COLO829 (cell line): ENCODE measurements at places on chromosomes 3 and 15.

DNA sequence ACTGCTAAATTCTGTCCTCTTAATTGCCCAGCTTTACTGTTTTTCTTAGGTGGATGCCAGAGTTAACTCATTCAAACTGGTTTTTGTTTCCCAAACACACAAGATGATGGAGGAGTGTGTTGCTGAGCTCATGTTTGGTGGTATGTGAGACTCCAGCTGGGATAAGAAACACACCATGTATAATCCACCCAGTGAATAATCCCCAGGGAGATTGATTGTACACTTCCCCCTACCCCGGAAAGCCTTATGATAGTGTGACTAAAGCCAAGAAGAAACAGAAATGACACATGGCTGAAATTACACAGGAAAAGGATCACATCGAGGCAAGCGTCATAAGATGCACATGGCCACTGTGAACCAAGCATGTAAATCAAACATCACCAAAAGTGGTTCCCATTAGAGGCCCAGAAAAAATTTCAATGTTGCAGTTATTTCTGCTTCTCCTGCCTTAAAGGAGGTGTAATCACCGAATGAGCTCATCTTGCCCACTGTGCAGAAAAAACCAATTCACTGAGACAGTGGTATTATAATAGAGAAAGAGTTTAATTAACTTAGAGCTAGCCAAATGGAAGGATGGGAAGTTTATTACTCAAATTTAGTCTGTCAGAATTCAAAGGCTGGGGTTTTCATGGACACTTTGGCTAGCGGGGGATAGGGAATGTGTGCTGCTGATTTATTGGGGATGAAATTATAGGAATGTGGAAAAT, 56.7 kb upstream of the MAGI1 start:
- DNase-seq, result no peak

DNA sequence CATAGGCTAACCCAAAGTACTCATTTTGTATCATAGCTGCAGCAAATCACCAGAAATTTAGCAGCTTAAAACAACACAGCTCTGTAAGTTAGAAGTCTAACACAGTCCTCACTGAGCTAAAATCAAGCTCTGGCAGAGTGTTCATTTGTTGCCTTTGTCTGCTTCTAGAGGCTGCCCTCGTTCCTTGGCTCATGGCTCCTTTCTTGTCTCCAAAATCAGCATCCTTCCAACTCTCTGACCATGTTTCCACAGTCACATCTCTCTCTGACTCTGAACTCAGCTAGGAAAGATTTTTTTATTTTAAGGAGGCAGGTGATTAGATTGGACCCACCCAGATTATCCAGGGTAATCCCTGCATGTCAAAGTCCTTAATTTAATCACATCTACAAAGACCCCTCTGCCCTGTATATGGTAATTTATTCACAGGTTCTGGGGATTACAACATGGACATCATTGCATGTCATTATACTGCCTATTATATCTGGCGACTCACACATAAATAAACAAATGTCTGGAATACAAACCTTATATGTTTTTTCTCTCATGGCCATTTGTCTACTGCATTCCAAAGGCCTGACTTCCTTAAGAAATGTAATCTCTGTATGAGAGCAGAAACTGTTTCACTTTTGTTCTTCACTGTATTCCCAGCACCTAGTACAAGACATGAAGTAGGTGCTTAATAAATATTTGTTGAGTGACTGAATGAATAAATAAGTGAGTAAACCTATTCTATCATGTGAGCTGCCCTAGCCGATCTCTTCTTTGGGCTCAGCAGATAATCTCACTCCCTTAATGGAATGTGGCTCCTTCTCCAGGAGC, 15.1 kb upstream of the UACA start:
- DNase-seq, result no peak

GRCh38 chr15:48794697-48795134, 16.2 kb downstream of the CEP152 start:
- no peak for DNase-seq

DNA sequence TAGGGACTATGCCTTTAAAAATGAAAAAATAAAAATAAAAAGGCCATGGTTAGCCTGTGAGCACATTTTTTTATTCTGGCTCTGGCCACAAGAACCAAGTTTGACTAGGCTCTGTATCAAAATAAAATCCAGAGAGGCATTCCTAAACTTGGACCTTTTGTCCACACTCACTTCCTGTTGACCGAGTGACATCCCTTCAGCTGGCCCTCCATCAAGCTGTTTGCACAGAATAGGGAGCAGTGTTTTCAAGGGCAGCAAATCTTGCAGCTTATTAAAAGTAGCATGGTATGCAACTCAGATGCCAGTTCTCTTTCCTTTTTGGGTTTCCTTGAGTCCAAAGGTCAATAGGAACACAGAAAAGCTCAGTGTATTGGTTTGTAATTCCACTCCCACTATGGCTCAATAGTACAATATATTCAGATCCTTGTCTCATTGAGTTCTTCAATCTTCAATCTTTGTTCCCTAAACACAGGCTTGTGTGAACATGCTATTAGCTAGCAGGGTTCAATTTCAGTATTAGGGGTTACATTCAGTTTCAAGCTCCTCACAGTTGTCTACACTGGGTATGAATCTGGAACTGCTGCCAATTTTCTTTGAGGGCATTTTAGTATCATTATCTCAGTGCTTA, 244.5 kb downstream of the RBMS3 start:
- peak; percentile 52 for DNase-seq

GRCh38 chr3:146543461-146544001, 876 bp downstream of the PLSCR1 start:
- DNase-seq, result no peak

- no peak for DNase-seq
Observed at GRCh38 chr3:111787556-111788463, 71.3 kb upstream of the PHLDB2 start.

- no peak for DNase-seq
Observed at GRCh38 chr15:78398076-78398825, 39.8 kb upstream of the IREB2 start.

DNA sequence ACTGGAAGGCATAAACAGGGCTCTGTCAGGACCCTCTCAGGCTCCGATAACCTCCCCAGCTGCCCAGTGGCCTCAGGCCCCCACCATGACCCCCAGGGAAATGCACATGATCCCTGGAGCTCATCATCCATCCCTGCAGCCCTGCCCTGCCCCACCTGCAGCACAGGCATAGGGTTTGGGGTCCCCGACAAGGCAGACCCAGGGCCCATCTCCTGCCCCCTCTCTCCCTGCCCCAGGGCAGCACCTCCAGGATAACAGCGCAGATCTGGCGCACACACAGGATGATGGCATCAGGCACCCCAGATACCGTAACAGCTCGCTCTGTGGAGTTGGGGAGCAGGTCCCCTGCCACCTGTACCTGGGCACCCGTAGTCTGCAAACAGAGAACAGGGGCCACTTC, 4.5 kb downstream of the GPR62 start:
- no peak for DNase-seq

GRCh38 chr3:51328206-51328605, 56.9 kb upstream of the MANF start:
- no peak for DNase-seq

GRCh38 chr3:158771982-158772381, 29.9 kb upstream of the MFSD1 start:
- DNase-seq, result peak; percentile 26

- DNase-seq, result no peak
Observed at GRCh38 chr15:48175126-48175525, 3.0 kb downstream of the MYEF2 start.

- DNase-seq, result peak; percentile 64
Observed at GRCh38 chr3:119794971-119795612, 13.2 kb downstream of the NR1I2 start.

DNA sequence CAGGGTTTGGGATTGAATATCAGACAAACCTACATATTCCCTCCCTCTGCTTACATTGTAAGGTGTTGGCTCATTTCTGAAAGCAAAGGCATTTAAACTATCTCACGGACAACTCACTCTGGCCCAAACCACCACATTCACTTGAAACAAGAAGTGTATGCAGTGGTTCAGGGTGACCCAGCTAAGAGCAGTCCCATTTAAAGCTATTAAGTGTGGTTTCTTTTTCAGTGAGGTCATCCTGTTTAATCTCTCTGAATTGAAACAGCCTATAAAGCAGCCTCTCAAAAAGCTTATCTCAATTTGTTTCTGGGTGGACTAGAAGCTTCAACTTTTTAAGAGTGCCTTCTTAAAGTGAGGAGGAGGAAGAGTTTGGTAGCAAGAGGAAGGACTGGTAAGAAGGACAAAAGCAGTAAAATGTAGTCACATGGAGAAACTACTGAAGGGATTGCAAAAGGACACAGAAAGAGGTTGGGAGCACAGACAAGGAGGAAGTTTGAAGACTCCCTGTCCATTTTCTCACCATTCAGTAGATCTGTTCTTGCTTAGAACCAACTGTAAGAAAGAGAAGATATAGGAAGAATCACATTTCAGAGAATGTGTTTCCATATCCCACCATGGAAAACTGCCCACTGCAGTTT, 151.6 kb downstream of the TMCO5A start:
- DNase-seq, result no peak

DNA sequence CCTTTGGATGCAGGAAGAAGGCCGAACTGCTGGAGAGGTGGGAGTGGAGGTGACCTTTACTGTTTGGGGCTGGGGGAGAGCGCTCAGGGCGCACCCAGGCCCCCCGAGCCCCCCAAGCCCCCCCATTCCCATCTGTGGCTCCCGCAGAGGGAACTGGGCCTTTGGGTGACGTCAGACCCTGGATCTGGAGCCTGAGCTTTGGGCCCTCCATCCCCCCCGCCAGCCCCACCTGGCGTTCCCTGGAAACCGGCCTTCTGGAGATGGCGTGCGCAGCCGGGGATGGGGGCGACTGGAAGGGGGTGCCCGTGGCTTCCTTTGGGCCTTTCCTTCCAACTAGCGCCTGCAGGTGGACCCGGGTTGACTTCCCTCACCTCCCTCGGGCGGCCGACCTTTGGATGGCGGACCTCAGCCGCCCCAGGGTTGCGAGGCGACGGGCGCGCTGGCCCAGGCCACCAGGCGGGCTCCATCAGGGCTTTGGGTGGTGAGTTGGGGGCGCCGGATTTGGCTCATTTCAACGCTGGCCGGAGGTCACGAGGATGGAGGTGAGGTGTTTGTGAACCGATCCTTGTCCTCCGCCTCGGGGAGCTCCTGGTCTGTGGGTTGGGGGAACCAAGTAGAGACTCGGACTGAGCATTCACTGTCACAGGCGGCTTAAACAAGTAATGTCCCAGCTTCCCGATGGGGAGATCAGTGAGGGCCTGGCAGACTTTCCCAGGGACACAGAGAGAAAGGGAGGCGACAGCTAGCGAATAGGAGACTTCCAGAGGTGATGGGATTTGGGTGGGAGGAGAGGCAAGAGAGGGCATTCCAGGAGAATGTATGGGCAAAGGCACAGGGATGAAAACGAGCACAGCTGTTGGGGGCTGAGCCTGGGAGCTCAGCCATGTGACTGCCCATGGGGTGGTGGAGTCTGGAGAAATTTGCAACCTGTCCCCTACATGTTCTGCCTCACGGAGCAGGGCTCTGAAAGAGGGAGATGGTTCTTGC, 709 bp downstream of the SCAMP5 start:
- no peak for DNase-seq

DNA sequence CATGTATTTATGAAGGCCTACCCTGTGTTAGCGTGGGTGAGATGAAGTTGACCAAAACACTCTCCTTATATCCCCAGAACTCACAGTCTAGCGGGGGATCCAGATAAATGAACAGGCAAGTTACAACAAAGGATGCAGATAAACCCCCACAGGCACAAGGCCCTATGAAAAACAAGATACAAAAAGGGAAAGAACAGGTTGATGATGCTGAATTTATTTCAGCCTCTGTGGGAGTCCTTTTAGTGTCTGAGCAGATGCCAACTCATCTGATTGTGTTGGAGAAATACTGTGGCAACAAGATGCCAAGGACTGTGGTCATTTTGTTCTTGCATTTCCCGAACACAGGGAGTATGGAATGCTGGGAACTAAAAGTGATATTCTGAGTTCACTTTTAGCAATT, 300.0 kb downstream of the CHST2 start:
- DNase-seq, result no peak

DNA sequence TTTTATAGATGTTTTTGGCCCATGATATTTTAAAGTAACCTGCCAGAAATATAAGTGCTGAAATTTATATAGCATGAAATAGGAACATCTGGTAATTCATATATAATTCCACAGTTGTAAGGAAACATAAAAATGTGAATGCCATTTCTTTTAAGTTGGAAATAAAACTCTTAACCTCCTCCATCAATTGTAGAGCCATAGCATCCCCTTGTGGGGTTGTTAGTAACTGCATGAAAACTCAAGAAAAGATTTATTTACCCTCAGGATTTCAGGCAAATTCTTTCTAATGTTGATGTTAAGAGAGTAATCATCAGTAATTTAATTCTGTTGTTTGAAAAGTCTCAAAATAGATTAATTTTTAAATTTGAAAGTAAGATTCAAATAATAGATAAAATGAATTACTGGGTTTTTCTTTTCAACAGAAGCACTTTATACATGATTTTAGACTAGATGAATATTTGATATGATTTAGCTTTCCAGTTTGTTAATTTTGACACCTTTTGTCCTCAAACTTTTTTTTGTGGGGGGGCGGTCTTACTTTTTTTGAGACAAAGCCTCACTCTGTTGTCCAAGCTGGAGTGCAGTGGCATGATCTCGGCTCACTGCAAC, 74.7 kb downstream of the RASA2 start:
- peak; percentile 35 for DNase-seq

- no peak for DNase-seq
Observed at GRCh38 chr15:98715401-98715800, 67.1 kb downstream of the IGF1R start.

GRCh38 chr15:77009646-77010311, 14.9 kb downstream of the PSTPIP1 start:
- no peak for DNase-seq

DNA sequence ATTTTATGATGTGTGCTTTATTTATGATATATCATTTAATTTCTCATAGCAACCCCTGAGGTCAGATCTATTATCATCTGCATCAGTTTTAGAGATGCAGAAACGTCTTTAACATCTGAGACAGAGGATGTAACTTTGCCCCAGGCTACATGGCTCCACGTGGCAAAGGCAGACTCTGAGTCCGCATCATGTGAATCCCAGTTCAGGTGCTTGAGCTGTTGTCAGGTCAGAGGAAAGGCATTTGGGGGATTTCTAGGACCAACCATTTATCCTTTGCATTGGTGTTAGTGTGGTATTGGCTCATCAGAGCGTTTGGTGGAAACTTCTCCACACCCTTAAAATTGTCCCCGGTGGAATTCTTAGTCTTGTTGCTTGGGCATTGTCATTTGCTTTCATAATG, 10.8 kb downstream of the CACNA2D3 start:
- DNase-seq, result no peak

- no peak for DNase-seq
Observed at GRCh38 chr3:192409838-192410683, 317.3 kb downstream of the FGF12 start.

- DNase-seq, result no peak
Observed at GRCh38 chr3:139830817-139831216, 104.2 kb upstream of the CLSTN2 start.

DNA sequence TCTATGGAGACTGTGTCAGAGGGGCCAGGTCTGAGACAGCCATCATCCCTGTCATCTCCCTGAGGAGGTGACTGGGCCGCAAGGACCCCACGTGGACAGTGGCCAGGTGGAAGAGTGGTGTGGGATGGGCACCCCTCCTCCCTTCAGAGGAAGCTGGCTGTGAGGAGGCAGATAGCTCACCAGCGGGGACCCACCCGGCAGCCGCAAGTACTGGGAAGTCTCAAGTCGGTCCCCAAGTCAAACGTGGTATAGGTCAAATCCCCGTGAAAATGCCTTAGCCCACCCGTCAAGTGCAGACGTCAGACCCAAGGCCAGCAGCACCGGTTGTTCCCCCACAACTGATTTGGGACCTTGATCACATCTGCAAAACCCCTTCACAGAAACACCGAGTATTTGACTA, 12.3 kb upstream of the KLF13 start:
- no peak for DNase-seq
